Activated T-helper 2 cell treated with anti-CD3 and anti-CD28 coated beads, Interferon-gamma antibody, Interleukin-2, Interleukin-4, amounts not matched to agents 10 μg/mL and 5 μg/mL and 100 μg/mL, durations not matched to agents 14 hours and 24 hours and 36 hours (primary cell): ENCODE measurements at places on chromosomes 3 and 15. TPM values are rescaled to one million over a fixed set of nuclear protein-coding genes. Genes with fewer than 3 reads are reported as not detected.

- DNase-seq, result no peak
- H3K4me1 ChIP-seq, result peaks cover 14% of the 10 kb centered on the region
- H3K27me3 ChIP-seq, result no peaks in the 10 kb centered on the region
- no peak overlapping the region for H3K4me3 ChIP-seq
- no peak overlapping the region for H3K27ac ChIP-seq
Observed at GRCh38 chr3:101972430-101973162, 123.3 kb downstream of the NFKBIZ start.

DNA sequence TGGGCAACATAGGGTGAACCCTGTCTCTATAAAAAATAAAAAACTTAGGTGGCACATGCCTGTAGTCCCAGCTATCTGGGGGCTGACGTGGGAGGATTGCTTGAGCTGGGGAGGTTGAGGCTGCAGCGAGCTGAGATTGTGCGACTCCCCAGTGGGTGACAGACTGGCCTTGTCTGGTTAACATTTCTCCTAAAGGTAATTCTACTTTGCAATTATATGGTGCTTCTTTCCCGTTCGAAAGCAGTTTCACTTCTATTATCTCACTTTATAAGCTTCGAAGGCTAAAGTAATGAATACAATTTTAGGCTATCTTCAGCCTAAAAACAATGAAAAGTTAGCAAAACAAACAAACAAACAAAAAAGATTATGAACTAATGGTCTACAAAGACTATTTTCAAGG, 35.3 kb downstream of the COMMD2 start:
- H3K4me1 ChIP-seq, result peaks cover 10% of the 10 kb centered on the region
- H3K4me3 ChIP-seq, result no peak overlapping the region
- no peaks in the 10 kb centered on the region for H3K27me3 ChIP-seq

DNA sequence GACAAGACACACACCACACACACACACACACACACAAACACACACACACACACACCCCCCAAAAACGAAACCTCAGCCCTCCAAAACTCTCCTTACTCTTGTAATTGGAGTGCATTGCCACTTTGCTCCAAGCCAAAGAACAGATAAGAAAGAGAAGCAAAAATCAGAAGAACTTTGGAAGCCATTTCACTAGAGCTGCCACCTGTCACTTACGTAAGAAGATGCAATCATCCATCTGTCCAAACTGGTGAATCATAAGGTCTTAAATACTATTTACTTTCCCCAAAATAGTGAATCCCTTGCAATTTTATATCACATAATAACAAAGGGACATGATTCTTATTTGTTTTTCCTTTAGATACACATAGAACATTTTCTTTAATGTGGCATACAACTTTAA, 285.4 kb downstream of the ZBTB20 start:
- H3K4me1 ChIP-seq, result peaks cover 8% of the 10 kb centered on the region
- H3K36me3 ChIP-seq, result no peaks in the 10 kb centered on the region
- no peak overlapping the region for H3K4me3 ChIP-seq
- no peak overlapping the region for H3K27ac ChIP-seq

GRCh38 chr3:195908694-195909581, 587 bp upstream of the TNK2 start:
- H3K36me3 ChIP-seq, result peaks cover 32% of the 10 kb centered on the region
- H3K4me1 ChIP-seq, result peaks cover 35% of the 10 kb centered on the region
- no peaks in the 10 kb centered on the region for H3K27me3 ChIP-seq
- peak overlapping the region; percentile 99 for H3K4me3 ChIP-seq
- H3K27ac ChIP-seq, result no peak overlapping the region
- no peak for DNase-seq

GRCh38 chr3:129360171-129360611, 68.2 kb downstream of the EFCAB12 start:
- H3K4me1 ChIP-seq, result no peaks in the 10 kb centered on the region
- no peak for DNase-seq
- H3K4me3 ChIP-seq, result no peak overlapping the region
- H3K36me3 ChIP-seq, result no peaks in the 10 kb centered on the region
- no peaks in the 10 kb centered on the region for H3K27me3 ChIP-seq

- H3K27ac ChIP-seq, result peak overlapping the region; percentile 87
- H3K4me1 ChIP-seq, result peaks cover 35% of the 10 kb centered on the region
- DNase-seq, result no peak
- peaks cover 59% of the 10 kb centered on the region for H3K27me3 ChIP-seq
- H3K4me3 ChIP-seq, result peak overlapping the region; percentile 97
Observed at GRCh38 chr3:192916371-192917027, 1.2 kb downstream of the MB21D2 start.

GRCh38 chr15:31455499-31455898, 128.9 kb downstream of the KLF13 start:
- DNase-seq, result no peak
- no peak overlapping the region for H3K27ac ChIP-seq
- no peak overlapping the region for H3K4me3 ChIP-seq
- H3K4me1 ChIP-seq, result peaks cover 21% of the 10 kb centered on the region
- H3K36me3 ChIP-seq, result peaks cover 7% of the 10 kb centered on the region
- H3K27me3 ChIP-seq, result no peaks in the 10 kb centered on the region

DNA sequence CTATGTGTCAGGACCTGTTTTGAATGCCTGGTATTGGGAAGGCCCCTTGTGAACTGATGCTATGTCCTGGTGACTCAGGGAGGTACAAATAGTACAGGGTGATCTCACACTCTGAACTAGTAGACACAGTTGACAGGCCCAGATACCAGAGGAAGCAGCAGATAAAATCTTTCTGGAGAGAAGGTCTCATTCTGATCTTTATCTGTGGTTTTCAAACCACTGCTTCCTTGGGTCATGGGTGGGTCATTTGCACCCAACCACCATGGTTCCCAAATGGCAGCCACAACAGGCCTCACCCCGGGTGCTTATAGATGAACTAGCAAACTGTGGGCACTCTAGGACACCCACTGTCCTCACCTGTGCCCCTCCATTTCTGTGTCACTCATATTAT, 43.4 kb downstream of the PXYLP1 start:
- no peaks in the 10 kb centered on the region for H3K27me3 ChIP-seq
- H3K36me3 ChIP-seq, result peaks cover 56% of the 10 kb centered on the region
- H3K4me1 ChIP-seq, result peaks cover 67% of the 10 kb centered on the region
- H3K4me3 ChIP-seq, result peak overlapping the region; percentile 64
- no peak for DNase-seq

- H3K4me1 ChIP-seq, result no peaks in the 10 kb centered on the region
- H3K4me3 ChIP-seq, result no peak overlapping the region
- no peak overlapping the region for H3K27ac ChIP-seq
- H3K27me3 ChIP-seq, result no peaks in the 10 kb centered on the region
Observed at GRCh38 chr15:94380798-94381197, 149.4 kb downstream of the MCTP2 start.

DNA sequence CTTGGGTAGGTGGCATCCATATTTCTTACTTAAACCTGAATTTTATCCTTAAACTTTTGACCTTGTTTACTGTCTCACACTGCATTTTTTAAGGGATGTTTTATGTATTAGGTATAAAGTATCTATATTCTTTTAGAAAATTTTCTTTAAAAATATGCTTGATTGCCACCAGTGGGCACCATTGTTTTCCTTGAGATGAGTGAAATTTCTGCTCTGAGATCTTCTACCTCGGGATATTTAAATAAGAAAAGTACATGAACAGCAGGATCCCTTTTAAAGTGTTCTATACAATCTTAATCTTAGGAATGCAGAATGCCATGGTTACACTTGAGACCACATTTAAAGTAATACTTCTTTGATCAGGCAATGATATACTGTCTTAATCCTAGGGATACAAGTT, 108.7 kb downstream of the SLMAP start:
- H3K4me3 ChIP-seq, result no peak overlapping the region
- H3K27me3 ChIP-seq, result no peaks in the 10 kb centered on the region
- H3K4me1 ChIP-seq, result no peaks in the 10 kb centered on the region
- H3K27ac ChIP-seq, result no peak overlapping the region

DNA sequence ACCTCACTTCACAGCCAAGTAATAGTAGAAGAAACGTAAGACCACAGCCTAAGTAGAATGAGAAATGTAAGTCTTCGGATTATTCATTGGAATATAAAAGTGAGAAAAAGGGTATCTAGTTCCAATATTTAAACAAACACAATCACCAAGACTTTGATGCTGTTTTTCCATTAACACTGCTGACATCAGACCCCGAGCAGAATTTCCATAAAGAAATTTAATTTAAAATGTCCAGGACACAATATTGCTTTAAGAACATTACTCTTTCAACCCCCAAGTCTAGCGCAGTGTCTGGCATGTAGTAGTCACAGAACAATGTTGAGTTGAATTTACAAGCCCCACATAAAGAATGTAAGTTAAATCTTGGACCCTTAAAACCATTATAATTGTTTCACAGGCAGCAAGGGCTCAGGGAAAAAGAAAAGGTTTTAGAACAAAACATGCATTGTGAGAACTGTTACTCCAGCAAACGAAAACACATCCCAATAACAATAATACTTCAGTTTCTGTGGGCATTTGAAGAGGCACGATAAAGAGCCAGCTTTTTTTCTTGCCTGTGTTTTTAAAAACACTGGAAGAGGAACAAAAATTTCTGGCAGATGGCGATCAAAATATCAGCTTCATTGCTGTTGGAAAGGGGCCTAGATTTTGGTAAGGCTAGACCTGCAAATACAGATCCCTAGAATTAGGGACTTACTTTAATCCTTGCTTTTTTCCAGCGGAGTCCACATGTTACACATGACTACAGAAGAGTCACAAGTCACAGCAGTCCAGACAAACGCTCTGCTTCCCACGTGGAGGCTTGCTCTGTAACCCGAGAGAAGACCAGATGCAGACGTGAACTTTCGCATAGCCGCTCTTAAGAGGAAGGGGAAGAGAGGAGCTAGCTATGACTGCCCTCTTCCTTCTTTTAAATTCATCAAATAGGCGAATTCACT, 77.9 kb upstream of the IGSF10 start:
- H3K4me1 ChIP-seq, result no peaks in the 10 kb centered on the region
- H3K4me3 ChIP-seq, result no peak overlapping the region
- DNase-seq, result no peak

GRCh38 chr3:172707967-172708366, 2.9 kb downstream of the NCEH1 start:
- no peaks in the 10 kb centered on the region for H3K36me3 ChIP-seq
- no peak overlapping the region for H3K27ac ChIP-seq
- H3K4me1 ChIP-seq, result peaks cover 23% of the 10 kb centered on the region
- no peak overlapping the region for H3K4me3 ChIP-seq
- no peak for DNase-seq

GRCh38 chr3:170632780-170633179, 46.9 kb upstream of the SLC7A14 start:
- peaks cover 23% of the 10 kb centered on the region for H3K27me3 ChIP-seq
- no peak overlapping the region for H3K27ac ChIP-seq
- no peaks in the 10 kb centered on the region for H3K36me3 ChIP-seq
- H3K4me1 ChIP-seq, result peaks cover 8% of the 10 kb centered on the region

DNA sequence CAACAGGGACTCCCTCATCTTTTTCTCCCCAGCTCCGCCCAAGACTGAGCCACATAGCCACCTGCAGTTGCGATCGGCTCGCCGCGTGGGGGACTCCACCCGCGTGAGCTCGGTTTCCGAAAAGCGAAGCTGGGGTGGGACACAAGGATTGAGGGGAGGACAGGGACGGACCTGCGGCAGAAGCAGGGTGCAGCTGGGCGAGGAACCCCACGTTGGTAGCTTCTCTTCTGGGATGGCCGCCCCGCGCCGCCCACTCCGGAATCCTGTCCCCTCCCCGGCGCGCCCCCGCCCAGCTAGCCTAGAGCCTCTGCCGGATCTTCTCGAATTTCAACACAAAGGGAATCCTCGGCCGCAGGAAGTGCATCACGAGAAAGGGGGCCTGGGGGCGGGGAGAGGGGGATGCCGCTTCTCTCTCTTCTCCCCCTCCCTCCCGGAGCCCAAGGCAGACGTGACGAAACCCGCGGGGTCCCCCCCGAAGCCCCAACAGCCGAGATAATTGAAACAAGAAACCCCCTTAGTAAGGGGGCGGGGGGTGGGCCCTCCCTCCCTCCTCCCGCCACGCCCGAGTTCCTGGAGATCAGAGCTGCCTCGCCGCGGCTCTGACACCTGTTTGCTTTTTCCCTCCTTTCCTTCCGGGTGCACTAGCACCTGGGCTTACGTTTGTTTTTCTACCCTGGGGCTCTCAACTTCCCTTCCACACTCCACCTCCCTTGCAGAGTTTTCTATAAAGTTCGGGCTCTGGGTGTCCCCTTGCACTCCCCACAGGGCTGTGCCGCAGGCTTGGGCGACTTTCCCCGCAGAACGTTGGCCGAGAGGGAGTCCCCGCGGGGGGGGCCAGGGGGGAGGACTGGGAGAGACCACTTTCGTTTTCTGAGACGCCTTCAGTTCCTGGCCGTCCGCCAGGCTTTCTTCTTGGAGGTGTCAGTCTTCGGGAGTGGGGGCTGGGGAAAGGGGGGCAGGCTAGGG, 1.3 kb upstream of the KCNH8 start:
- DNase-seq, result peak; percentile 38
- H3K4me3 ChIP-seq, result peak overlapping the region; percentile 82
- peak overlapping the region; percentile 11 for H3K27ac ChIP-seq
- peaks cover 45% of the 10 kb centered on the region for H3K27me3 ChIP-seq
- peaks cover 5% of the 10 kb centered on the region for H3K36me3 ChIP-seq

GRCh38 chr3:22377421-22377820, 626.4 kb upstream of the ZNF385D start:
- H3K4me1 ChIP-seq, result no peaks in the 10 kb centered on the region
- H3K27me3 ChIP-seq, result peaks cover 7% of the 10 kb centered on the region
- no peak overlapping the region for H3K27ac ChIP-seq
- DNase-seq, result no peak

DNA sequence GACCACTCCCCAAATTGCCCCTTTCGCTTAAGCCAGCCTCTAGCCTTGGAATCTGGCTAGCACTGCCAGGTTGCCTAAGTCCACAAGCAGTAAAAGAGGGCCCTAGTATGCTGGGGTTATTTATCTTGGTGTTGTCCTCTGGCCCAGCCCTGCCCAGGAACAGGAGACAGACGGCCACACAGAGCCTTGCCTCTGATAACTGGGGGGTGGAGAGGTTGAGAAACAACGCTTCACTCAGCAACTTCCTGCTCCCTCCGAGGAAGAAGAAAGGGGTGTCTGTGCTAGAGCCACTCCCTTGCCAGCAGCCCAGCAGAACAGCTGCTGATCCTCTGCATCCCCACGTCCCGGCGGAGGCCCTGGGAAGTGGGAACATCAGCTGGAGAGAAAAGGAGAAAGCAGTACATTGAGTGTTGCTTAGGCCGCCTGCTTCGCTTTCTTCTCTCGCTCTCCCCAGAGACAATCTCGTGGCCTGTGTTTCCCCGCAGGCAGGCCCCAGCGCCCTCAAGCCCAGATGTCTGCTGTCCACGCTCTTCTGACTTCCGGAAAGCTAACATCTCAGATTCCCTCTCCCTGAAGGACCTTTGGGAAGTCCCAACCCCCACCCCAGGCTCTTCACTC, 22.6 kb upstream of the C3orf70 start:
- H3K4me1 ChIP-seq, result no peaks in the 10 kb centered on the region
- H3K27me3 ChIP-seq, result no peaks in the 10 kb centered on the region
- H3K27ac ChIP-seq, result no peak overlapping the region
- DNase-seq, result no peak
- H3K4me3 ChIP-seq, result no peak overlapping the region

The DAZL gene
- total RNA-seq, result not detected in 2 replicates

The MUC13 gene
- total RNA-seq, result not detected in 2 replicates

The CFAP20DC gene
- total RNA-seq, result 1.5 and 1.6 TPM in 2 replicates

The DENND4A gene
- total RNA-seq, result 62.3 and 65.8 TPM in 2 replicates

The FILIP1L gene
- 4.5 TPM in 2 replicates for total RNA-seq

The HCN4 gene
- 0.02 TPM in 2 replicates for total RNA-seq
